ENCODE measurements at places on chromosomes 6 and 20.

- DNase-seq = no peak
Observed at GRCh38 chr6:29919506-29920445, 22.6 kb upstream of the HLA-A start.

GRCh38 chr20:62531046-62531838, 55.4 kb upstream of the GATA5 start:
- DNase-seq = no peak

GRCh38 chr6:7313505-7314165, 636 bp upstream of the SSR1 start:
- no peak for DNase-seq

GRCh38 chr20:39538317-39538716, 576.2 kb downstream of the DHX35 start:
- no peak for DNase-seq

DNA sequence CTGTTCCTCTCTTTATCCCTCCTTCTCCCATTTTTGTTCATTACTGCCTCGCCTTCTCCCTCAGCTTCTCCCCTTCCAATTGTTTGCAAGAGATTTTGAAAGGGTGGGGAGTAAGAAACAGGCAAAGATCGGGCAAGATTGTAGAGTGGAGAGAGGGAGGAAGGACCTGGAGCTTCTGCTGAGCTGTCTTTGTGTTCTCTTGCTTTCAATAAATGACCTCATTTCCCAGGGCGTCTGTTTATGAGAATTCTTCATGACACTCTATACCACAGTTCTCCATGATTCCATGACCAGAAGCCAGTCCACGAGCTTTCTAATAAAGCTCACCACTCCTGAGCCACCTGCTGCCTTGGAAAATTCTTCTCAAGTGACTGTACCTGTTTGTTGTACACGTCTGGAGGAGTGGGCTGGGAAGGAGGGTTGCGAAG, 50.0 kb upstream of the PLEKHG1 start:
- DNase-seq = no peak

Data from AG04449 (cell line).